ENCODE measurements at places on chromosomes 16 and 17.

- no peak overlapping the region for H3K27ac ChIP-seq
- H3K27me3 ChIP-seq = no peaks in the 10 kb centered on the region
- H3K4me1 ChIP-seq = no peaks in the 10 kb centered on the region
- no peaks in the 10 kb centered on the region for H3K36me3 ChIP-seq
- H3K4me3 ChIP-seq = no peak overlapping the region
- no peak for DNase-seq
These were observed 10.2 kb upstream of the NFATC3 start for GRCh38 chr16:68074850-68075555.

DNA sequence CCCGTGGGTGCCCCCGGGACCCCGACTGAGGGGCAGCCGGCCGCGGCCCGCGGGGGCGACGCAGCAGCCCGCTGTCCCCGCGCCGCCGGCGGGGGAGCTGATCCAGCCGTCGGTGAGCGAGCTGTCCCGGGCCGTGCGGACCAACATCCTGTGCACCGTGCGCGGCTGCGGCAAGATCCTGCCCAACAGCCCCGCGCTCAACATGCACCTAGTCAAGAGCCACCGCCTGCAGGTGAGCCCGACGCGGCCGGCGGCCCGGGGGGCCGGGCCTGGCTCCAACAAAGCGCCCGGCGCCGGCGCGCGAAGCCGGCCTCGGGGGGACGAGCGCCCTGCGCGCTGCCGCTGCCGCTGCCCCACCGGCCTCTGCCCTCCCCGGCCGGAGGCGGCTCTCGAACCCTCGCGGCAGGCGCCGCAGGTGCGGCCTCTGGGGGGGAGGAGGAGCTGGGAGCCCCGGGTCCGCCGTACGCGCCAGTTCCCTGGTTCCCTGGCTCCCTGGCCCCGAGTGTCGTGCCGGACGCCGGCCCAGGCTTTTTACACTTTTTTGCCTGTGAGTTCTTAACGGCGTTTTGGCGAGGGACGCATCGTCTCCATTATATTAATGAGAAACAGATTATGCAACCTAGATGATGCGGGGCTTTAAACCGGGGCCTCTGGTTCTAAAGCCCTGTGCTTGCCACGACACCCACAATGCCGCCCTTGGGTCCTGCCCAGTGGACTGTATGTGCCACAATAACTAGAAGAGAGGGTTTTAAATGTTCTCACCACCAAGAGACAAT lies 521 bp downstream of the ATMIN start:
- H3K36me3 ChIP-seq = no peaks in the 10 kb centered on the region
- H3K27me3 ChIP-seq = no peaks in the 10 kb centered on the region
- peak overlapping the region; percentile 99 for H3K4me3 ChIP-seq
- H3K27ac ChIP-seq = no peak overlapping the region
- DNase-seq = peak; percentile 70
- peaks cover 32% of the 10 kb centered on the region for H3K4me1 ChIP-seq

GRCh38 chr17:61786088-61786487 lies 77.2 kb downstream of the BRIP1 start:
- H3K27ac ChIP-seq = no peak overlapping the region
- peaks cover 4% of the 10 kb centered on the region for H3K36me3 ChIP-seq
- no peaks in the 10 kb centered on the region for H3K27me3 ChIP-seq
- no peak for DNase-seq
- H3K4me3 ChIP-seq = no peak overlapping the region

- H3K27me3 ChIP-seq = no peaks in the 10 kb centered on the region
- no peaks in the 10 kb centered on the region for H3K4me1 ChIP-seq
- no peaks in the 10 kb centered on the region for H3K36me3 ChIP-seq
- DNase-seq = no peak
These were observed 113.3 kb downstream of the FTO start for GRCh38 chr16:53817117-53817755.

DNA sequence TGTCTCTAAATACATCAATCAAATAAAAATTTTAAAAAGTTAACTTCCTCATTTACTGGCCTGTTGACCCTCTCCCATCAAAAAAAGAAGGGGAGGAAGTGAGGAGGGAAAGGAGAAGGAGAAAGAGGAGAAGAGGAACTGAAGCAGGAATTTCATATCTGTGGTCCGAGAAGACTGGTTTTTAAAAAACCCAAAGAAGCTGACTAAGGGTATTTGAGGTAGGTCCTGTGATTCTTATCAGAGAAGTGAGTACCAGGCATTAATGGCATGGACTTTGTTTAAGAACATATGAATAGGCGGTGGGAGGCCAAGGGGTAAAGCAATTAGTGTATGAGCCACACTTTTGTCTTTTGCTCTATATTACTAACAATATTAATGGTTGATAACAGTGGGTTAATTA lies 2.0 kb downstream of the SLC46A1 start:
- H3K4me3 ChIP-seq = no peak overlapping the region
- no peak for DNase-seq
- no peak overlapping the region for H3K27ac ChIP-seq
- peaks cover 73% of the 10 kb centered on the region for H3K27me3 ChIP-seq
- peaks cover 21% of the 10 kb centered on the region for H3K4me1 ChIP-seq
- H3K36me3 ChIP-seq = no peaks in the 10 kb centered on the region

GRCh38 chr17:48563385-48563838 lies 14.7 kb downstream of the HOXB4 start:
- H3K27ac ChIP-seq = no peak overlapping the region
- H3K4me1 ChIP-seq = no peaks in the 10 kb centered on the region
- H3K36me3 ChIP-seq = no peaks in the 10 kb centered on the region
- DNase-seq = no peak
- no peak overlapping the region for H3K4me3 ChIP-seq

DNA sequence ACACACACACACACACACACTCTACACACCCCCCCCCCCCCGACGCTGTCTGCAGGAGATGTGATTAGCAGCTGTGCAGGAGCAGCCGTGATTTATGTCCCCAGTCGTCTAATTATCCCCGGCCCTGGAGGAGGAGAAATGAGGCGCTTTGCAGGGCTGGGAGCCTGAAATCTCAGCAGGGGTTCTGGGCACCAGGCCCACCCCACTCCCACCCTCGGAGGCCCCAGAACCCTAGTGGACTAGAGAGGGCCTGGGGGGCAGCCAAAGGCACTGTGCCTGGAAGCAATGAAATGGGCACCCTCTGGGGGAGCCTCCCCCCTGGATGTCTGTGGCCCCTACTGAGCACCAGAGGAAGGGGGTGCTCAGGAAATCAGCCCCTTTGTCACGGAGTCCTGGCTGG lies 134.2 kb upstream of the CIBAR2 start:
- DNase-seq = no peak
- H3K27ac ChIP-seq = no peak overlapping the region
- H3K4me3 ChIP-seq = no peak overlapping the region
- no peaks in the 10 kb centered on the region for H3K27me3 ChIP-seq
- no peaks in the 10 kb centered on the region for H3K36me3 ChIP-seq

DNA sequence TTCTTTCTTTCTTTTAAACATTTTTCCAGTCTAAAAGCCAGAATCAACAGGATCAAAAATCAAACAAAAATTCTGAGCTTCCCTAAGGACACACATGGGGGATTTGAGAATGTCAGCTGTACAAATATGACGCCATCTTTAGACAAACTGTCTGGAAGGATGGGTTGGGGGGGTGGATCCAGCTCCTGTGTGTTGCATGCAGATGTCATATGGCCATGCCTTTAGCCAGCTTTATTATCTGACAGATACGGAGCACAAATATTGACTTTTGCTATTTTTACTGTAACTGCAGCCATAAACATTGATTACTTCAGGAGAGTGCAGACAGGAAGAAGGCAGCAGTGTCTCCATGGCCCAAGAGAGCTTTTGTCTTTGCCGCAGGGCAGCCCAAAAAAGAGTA lies 279.4 kb upstream of the ELAC2 start:
- no peaks in the 10 kb centered on the region for H3K4me1 ChIP-seq
- DNase-seq = no peak
- no peak overlapping the region for H3K27ac ChIP-seq
- no peaks in the 10 kb centered on the region for H3K36me3 ChIP-seq
- H3K4me3 ChIP-seq = no peak overlapping the region

DNA sequence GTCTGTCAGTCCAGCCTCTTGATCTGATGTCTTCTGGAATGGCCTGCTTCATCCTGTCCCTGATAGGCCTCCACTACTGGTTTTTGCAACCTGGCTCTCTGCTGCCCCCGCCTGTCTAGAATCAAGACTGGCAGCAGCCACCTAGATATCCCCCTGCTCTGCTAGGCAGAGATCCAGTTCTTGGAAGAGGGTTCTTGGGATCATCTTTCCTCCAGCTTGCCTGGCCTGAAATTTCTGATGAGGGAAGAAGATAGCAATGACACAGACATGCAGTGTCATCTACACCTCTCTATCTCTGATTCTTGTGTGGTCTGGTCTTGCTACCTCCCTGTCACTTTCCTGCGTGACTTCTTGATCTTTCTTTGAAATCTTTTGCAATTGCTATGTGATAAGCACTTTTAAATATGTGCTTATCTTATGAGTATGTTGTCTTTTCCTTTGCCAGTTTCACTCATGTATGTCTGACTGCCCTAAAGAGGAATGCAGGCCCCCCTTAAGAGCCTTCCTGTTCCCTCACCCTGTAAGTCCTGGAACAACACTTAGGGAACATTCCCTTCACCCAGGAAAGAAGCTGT lies 20.3 kb upstream of the NFATC3 start:
- no peaks in the 10 kb centered on the region for H3K36me3 ChIP-seq
- no peaks in the 10 kb centered on the region for H3K27me3 ChIP-seq
- no peaks in the 10 kb centered on the region for H3K4me1 ChIP-seq
- no peak overlapping the region for H3K4me3 ChIP-seq

DNA sequence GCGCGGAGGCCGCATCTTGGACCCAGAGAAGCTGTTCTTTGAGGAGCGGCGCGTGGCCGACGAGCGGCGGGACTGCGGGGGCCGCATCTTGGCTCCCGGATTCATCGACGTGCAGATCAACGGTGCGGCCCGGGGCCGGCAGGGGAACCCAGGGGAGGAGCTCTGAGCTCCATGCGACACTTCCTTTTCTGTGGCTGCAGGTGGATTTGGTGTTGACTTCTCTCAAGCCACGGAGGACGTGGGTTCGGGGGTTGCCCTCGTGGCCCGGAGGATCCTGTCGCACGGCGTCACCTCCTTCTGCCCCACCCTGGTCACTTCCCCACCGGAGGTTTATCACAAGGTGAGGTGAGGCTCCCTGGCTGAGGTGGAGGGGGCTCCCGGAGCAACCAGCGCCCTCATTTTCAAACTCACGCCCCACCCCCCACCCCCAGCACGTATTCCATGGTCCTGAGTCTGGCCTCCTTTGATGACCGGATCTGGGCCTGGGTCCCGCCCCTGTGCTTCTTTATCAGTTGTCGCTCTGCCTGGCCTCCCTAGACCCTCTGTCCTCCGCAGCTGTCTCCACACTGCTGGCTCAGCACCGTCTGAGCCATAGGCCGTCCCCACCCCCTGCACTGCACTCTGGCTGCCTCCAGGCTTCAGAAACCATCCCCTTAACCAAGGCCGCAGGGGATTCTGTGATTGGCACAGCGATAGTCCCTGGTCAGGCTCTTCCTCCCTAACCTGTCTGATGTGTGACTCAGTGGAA lies 787 bp downstream of the AMDHD2 start:
- peak overlapping the region; percentile 83 for H3K4me3 ChIP-seq
- H3K27me3 ChIP-seq = no peaks in the 10 kb centered on the region
- peaks cover 4% of the 10 kb centered on the region for H3K4me1 ChIP-seq
- H3K36me3 ChIP-seq = no peaks in the 10 kb centered on the region
- peak; percentile 53 for DNase-seq

GRCh38 chr16:52386694-52387093 lies 160.2 kb downstream of the TOX3 start:
- peaks cover 13% of the 10 kb centered on the region for H3K4me1 ChIP-seq
- no peak overlapping the region for H3K4me3 ChIP-seq
- DNase-seq = no peak
- H3K27me3 ChIP-seq = no peaks in the 10 kb centered on the region
- H3K27ac ChIP-seq = no peak overlapping the region
- H3K36me3 ChIP-seq = no peaks in the 10 kb centered on the region

- H3K4me1 ChIP-seq = peaks cover 54% of the 10 kb centered on the region
- H3K27me3 ChIP-seq = no peaks in the 10 kb centered on the region
These were observed 5.7 kb downstream of the DLG4 start for GRCh38 chr17:7213895-7214299.

DNA sequence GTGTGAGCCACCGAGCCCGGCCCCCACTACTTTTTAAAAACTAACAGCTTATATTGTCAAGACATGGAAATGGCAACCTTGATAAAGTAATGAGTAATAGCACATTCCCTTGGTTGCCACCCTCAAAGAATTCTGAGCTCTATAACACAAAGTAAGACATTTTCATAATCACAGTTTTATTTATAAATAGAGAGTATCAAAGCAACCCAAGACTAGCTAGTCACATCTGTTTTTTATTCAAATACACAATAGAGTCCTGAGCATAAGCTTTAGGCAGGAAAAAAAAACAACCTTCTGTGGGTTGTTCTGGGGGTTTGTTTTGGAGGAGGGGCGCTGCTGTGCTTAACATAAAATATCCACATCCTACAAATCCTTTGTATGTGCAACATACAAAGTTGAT lies 68.7 kb downstream of the CEP95 start:
- no peak overlapping the region for H3K27ac ChIP-seq
- DNase-seq = no peak
- no peaks in the 10 kb centered on the region for H3K36me3 ChIP-seq
- no peak overlapping the region for H3K4me3 ChIP-seq
- no peaks in the 10 kb centered on the region for H3K27me3 ChIP-seq

- no peaks in the 10 kb centered on the region for H3K36me3 ChIP-seq
- H3K4me1 ChIP-seq = peaks cover 5% of the 10 kb centered on the region
- peak; percentile 4 for DNase-seq
- no peaks in the 10 kb centered on the region for H3K27me3 ChIP-seq
- H3K27ac ChIP-seq = no peak overlapping the region
- no peak overlapping the region for H3K4me3 ChIP-seq
These were observed 136.9 kb downstream of the BANP start for GRCh38 chr16:88088161-88088581.

GRCh38 chr17:43640491-43641252 lies 21.1 kb downstream of the MEOX1 start:
- H3K4me1 ChIP-seq = no peaks in the 10 kb centered on the region
- H3K36me3 ChIP-seq = no peaks in the 10 kb centered on the region
- peaks cover 11% of the 10 kb centered on the region for H3K27me3 ChIP-seq
- no peak overlapping the region for H3K4me3 ChIP-seq
- no peak for DNase-seq
- H3K27ac ChIP-seq = no peak overlapping the region

DNA sequence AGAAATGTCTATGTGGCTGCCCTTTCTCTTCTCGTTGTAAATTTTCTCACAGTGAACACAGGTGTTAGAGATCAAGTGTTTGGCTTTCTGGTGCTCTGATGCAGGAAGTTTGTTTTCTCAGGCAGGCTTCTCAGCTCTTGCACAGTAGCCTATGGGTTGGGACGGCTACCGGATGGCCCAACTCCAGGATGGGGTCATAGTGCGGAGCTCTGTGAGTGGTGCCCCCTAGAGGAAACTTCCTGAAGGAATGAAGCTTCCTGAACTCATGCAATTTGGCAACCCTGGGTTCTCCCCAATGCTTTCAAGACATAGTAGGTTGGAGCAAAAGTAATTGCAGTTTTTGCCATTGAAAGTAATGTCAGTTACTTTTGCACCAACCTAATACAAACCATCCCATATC lies 407.5 kb upstream of the HSBP1 start:
- H3K36me3 ChIP-seq = no peaks in the 10 kb centered on the region
- H3K4me3 ChIP-seq = no peak overlapping the region
- H3K27ac ChIP-seq = no peak overlapping the region
- no peaks in the 10 kb centered on the region for H3K27me3 ChIP-seq

- no peaks in the 10 kb centered on the region for H3K27me3 ChIP-seq
- DNase-seq = peak; percentile 39
- no peaks in the 10 kb centered on the region for H3K36me3 ChIP-seq
- no peak overlapping the region for H3K4me3 ChIP-seq
- H3K27ac ChIP-seq = no peak overlapping the region
These were observed 64.2 kb downstream of the BMERB1 start for GRCh38 chr16:15498427-15499175.

Measured in neural progenitor cell (in vitro differentiated cells).